Uterus (tissue), 4 donors: ENCODE measurements at places on chromosomes 11 and 22. TPM values are rescaled to one million over a fixed set of nuclear protein-coding genes. Genes with fewer than 3 reads are reported as not detected.

DNA sequence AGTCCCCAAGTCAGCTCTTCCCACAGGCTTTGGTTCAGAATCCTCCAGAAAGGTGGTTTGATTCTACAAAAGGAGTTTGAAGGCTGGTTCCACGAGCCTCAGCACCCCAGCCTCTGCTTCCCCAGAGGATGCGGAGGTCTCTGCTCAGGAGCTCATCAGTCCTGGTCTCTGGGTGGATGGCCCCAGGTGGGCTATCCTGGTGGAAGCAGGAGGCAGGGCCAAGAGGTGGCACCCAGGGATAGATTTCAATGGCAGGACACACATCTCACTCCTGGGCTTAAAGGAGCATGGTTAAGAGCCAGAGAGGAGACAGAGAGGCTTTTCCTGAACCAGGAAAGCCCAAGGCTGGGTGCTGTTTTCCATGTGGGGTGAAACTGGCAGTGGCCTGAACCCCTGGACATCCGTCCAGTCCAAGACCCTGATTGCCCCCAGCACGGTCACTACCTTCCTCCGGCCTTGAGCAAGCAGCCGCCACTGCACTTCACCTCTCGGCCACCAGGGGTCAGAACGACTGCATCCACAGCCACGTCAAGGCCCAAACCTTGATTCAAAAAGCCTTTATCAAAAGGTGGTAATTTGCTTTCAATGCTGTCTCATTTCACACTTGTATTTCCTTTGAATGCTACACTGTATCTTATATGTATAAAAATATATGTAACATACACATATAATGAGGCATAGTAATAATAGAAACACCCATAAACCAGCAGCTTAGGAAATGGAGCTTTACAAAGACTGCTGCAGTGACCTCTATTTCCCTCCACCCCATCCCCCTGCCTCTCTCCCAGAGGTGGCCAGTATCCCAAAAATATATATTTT, 19.3 kb upstream of the FXYD2 start:
- H3K4me3 ChIP-seq: no peak overlapping the region
- H3K27me3 ChIP-seq: no peaks in the 10 kb centered on the region
- no peaks in the 10 kb centered on the region for H3K4me1 ChIP-seq
- DNase-seq: peak; percentile 85
- H3K27ac ChIP-seq: peak overlapping the region; percentile 12
- H3K36me3 ChIP-seq: no peaks in the 10 kb centered on the region

The EMID1 gene
- under 0.01 TPM for total RNA-seq

The KCTD17 gene
- total RNA-seq: 20.9 TPM

DNA sequence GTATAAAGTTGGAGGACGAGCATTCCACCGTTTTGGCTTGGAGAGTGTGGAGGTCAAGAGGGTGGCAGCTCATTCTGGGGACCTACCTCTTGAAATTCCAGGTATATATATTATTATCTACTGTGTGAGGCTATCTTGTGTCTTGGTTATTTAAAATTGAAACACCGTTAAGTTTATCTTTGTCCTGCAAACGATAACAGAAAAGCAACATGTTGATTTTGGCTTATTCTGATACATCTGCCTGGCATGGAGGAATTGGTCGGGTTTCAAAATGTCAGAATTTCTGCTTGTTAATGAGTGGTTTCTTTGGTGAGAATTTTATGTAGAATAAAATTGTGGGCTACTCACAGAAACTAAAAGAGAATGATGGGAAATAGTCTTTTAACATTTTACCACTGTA, 54.4 kb downstream of the SVIP start:
- H3K4me1 ChIP-seq: no peaks in the 10 kb centered on the region
- no peak overlapping the region for H3K27ac ChIP-seq
- no peak for DNase-seq
- H3K4me3 ChIP-seq: no peak overlapping the region

- H3K27ac ChIP-seq: no peak overlapping the region
- no peaks in the 10 kb centered on the region for H3K36me3 ChIP-seq
- no peaks in the 10 kb centered on the region for H3K4me1 ChIP-seq
Observed at GRCh38 chr11:92545906-92546471, 321.4 kb downstream of the FAT3 start.

The PEX26 gene
- total RNA-seq: 31.8 TPM

DNA sequence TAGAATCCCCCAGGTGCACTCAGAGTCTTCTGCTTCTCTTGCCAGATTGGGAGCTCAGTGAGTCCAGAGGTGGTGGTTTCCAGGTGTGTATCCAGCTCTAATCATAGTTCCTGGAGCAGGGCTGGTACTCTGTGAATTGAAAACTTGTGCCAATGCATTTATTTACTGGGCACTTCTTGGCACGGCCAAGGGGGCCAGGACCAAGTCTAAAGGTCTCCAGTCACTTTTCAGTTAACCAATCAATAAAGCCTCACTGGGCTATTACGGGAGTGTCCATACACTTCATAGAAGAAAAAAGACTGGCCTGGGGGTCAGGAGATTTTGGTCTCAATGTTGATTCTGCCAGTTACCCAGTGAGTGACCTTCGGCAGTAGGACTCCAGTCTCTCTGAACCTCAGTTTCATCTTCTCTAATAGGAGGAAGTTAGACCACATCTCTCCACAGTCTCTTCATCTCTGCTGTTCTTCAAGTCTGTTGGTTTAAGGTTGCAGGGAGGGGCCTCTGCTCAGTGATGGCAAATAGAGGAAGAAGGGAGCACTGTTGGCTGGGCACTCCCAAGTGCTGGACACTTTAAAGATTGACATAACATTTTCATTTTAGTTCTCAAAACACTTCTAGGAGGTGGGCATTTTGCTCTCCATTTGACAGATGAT, 188.5 kb upstream of the E2F8 start:
- H3K36me3 ChIP-seq: no peaks in the 10 kb centered on the region
- H3K4me1 ChIP-seq: no peaks in the 10 kb centered on the region
- DNase-seq: no peak
- no peak overlapping the region for H3K27ac ChIP-seq
